ENCODE measurements at places on chromosomes 6 and 20. TPM values are rescaled to one million over a fixed set of nuclear protein-coding genes. Genes with fewer than 3 reads are reported as not detected.

GRCh38 chr6:4903751-4904370 is 100.0 kb downstream of the RPP40 start:
- no peak for DNase-seq

DNA sequence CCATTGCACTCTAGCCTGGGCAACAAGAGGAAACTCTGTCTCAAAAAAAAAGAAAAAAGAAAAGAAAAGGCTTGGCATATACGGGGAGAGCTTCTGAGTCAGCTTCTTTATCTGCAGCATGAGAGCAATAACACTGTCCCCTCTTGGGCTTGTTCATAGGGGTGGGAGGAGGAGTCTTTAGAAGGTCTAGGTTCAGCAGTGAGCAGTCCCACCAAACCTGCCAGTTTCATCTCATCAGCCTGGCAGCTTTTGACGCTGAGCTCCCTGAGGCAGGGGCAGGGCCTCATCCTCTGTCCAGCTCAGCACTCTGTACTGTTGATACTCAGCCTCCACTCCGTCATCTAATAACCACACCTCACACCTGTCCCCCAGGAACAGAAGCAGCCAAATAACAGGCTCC is 5.6 kb upstream of the C6orf132 start:
- no peak for DNase-seq

GRCh38 chr6:37874726-37875125 is 55.2 kb downstream of the ZFAND3 start:
- DNase-seq = no peak

- no peak for DNase-seq
Measured at GRCh38 chr20:35947489-35947888, 6.8 kb downstream of the SCAND1 start.

GRCh38 chr20:17315407-17316231 is 88.8 kb downstream of the PCSK2 start:
- peak; percentile 21 for DNase-seq

DNA sequence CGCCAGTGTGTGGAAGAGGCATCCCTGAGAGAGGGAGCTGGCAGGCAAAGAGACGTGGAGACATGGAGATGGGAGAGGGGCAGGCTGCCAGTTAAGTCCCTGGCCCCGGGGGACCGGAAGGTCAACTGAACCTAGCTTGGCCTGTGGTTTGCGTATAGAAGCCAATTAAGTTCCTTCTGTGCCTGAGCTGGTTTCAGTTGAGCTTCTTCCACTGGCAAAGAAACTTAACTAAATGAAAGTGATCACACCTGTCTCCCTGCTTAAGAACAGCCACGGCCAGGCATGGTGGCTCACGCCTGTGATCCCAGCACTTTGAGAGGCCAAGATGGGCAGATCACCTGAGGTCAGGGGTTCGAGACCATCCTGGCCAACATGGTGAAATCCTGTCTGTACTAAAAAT is 26.7 kb upstream of the NNAT start:
- no peak for DNase-seq

- DNase-seq = no peak
Measured at GRCh38 chr6:70315079-70315751, 12.3 kb upstream of the COL9A1 start.

DNA sequence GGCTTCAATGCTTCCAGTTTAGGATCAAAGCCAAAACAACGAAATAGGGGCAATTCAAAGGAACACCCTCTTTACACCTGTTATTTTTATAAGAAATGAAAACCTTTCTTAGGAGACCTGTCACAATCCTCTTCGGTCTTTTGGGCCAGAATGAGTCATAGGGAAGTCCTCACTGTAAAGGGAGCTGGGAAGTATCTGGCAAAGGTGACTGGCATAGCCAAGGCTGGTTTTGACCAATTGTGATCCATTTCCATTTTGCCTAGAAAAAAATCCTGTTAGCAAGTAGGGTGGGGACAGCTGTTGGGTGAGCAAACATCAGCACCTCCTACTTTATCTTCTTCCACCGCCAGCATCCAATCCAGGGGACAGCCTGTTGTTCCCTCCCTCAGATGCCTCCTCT is 343.2 kb upstream of the SULF2 start:
- DNase-seq = no peak

- no peak for DNase-seq
Measured at GRCh38 chr6:24227556-24227955, 101.5 kb downstream of the NRSN1 start.

DNA sequence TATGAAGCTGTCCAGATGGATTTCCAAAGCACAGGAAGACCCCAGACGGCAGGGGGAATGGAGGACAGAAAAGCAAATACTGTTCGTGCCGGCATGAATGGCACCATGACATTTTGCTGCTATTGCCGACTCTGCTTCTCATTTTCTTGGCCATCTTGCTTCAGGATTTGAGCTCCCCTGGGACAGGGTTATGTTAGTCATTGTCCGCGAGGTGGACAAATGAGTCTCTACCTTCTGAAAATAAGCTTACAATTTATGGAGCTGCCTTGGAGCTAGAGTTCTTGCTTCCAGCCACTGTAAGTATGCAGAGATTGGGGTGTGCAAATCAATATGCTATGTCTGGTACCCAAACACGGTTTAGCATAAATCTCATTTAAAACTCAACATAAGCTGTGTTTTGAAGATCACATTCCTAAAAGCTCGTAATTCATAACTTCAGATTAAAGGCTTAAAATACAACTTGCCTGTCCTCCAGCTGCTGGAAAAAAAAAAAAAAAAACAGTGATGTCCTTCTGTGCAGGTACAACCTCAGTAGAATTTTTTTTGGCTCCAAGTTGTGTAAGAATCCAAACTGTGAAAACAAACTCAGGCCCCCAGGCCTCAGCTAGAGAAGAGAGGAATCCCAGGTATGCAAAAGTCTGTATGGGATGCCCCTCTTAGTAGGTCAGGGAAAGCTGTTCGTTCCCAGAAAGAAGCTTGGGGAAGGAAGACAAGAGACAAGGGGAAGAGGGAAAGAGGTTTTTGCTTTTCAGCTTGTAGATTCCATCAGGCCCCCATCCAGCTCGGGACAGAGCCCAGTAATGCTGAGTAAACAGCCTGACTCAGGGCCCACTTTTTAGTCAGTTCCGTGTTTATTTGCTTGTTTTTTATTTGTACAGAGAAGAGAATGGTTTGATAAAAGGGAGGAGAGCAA is 184.2 kb upstream of the FOXA2 start:
- DNase-seq = no peak

DNA sequence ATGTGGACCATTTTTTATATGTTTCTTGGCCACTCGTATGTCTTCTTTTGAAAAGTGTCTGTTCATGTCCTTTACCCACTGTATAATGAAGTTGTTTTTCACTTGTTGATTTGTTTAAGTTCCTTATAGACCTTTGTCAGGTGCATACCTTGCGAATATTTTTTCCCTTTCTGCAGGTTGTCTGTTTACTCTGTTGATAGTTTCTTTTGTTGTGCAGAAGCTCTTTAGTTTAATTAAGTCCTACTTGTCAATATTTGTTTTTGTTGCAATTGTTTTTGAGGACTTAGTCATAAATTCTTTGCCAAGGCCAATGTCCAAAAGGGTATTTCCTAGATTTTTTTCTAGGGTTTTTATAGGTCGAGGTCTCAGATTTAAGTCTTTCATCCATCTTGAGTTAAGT is 66.2 kb downstream of the UNC5CL start:
- DNase-seq = no peak

GRCh38 chr6:32176476-32177182 is 745 bp upstream of the AGPAT1 start:
- DNase-seq = no peak

DNA sequence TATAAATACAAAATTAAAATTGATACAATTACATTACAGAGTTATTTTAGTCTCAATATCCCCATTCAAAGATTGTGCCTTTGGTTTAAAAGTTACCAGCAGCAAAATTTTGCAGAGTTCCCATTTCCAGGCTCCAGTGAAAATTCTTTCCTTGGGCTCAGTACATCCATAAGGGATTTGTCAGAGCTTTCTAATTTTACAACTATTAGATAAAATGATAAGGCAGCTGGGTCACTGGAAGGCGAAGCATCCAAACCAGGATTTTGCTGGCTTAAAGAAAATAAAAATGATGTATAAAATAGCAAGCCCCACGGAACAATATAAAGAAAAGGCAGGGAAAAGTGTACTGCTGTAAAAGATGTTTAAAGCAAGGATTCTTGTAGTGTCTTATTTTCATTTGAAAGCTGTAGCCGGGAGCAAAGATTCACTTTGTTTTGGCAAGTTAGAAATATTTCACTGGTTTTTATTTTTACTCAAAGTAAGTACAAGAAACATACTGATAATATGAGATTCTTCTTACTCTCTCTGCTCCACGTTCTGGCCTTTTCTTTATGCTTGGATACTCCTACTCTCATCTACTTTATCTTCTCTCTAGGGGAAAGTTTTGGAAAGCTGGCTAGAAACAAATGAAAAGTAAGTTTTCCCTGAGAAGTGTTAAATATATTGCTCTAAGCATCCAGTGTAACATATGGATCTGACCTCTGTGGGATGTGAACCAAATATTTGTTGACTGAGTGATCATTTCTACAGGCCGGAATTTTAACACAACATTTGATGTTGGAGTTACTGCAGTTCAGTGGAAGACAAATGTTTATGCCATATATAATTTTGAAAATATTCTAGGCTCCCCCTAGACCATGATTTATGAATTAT is 488.4 kb downstream of the PHF3 start:
- no peak for DNase-seq

DNA sequence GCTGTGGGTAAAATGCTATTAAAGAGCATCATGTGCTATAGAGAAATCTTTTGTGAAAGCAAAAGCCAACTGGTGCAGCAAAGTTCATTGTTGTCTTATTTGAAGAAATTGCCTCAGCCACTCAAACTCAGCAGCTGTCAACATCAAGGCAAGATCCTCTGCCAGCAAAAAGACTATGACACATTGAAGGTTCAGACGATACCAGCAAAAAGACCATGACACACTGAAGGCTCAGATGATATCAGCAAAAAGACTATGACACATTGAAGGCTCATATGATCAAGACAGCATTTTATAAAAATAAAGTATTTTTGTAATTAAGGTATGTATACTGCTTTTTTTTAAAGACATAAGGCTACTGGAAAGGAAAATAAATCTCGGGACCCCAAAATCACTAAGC is 118.4 kb upstream of the RUNX2 start:
- no peak for DNase-seq

GRCh38 chr20:32632461-32633354 is 41.0 kb downstream of the C20orf203 start:
- DNase-seq = no peak

- no peak for DNase-seq
Measured at GRCh38 chr6:41346441-41346840, 11.0 kb downstream of the NCR2 start.

DNA sequence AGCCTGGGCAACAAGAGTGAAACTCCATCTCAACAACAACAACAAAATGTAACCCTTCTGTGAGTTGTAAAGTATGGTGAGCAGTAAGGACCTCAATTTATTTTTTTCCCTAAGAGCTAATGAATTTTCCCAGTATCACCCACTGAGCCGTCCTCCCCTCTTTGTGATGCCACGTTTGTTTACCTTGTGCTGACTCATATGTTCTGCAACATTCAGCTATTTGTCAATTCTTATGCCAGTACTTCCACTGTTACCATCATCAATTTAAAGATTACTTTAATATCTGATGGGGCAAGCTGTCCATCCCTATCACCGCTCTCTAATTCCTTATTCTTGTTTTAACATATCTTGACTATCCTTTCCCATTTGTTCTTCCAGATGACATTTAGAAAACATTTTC is 37.5 kb downstream of the MAK start:
- no peak for DNase-seq

DNA sequence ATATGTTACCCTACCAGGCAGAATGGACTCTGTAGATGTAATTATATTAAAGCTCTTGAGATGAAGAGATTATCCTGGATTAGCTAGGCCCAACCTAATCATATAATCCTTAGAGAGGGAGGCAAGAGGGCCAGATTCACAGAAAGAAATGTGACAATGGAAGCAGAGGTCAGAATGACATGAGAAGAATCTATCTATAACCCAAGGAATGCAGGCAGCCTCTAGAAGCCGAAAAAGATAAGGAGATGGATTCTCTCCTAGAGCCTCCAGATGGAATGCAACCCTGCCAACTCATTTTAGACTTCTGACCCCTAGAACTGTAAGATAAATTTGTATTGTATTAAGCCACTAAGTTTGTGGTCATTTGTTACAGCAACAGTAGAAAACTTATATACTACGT is 12.3 kb downstream of the PXT1 start:
- DNase-seq = no peak

DNA sequence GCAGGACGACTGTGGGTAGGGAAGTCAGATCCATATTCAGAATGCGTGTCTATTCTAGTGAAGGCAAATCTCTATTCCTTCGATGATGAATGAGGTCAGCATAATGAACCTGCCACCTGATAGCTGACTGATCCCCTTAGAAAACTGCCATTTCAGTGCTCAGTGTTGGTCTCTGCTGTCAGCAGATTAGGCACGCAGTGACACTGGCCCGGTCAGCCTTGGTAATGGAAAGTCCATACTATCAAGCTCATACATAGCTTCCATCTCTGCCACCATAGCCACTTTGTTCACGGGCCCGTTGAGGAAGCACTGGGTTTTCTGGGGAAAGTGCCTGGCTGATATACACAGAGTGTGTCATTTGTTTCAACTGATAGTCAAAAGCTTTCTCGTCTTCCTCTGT is 54.0 kb downstream of the C6orf52 start:
- no peak for DNase-seq

GRCh38 chr6:115765966-115766365 is 294.7 kb downstream of the FRK start:
- DNase-seq = no peak

- DNase-seq = peak; percentile 68
Measured at GRCh38 chr6:30647242-30648116, 546 bp downstream of the C6orf136 start.

DNA sequence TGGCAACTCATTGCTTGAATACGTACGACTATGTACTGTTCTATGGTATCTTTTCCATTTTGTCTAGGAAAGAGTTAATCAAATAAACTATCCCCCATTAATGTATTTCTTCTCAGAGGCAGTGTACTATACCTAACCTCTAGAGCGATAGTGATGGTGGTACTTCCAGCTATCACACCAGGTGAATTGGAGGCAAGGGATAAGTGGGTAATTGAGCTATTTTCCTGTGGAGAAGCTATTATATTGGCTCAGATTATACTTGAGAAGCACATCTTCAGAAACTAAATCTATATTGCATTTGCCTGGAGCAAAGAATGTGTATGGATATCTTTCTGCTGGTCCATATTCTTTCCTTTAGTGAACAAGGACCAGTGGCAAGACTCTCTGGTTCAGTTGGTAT is 430.7 kb upstream of the KHDRBS2 start:
- no peak for DNase-seq

The SALL4 gene
- polyA plus RNA-seq = 4.0 TPM

The KHDRBS2 gene
- 2.1 TPM for polyA plus RNA-seq

The SYCP2 gene
- 11.3 TPM for polyA plus RNA-seq

The GDAP1L1 gene
- 0.49 TPM for polyA plus RNA-seq

The MCUR1 gene
- 58.6 TPM for polyA plus RNA-seq

The PROKR2 gene
- polyA plus RNA-seq = not detected

The NR2E1 gene
- not detected for polyA plus RNA-seq

The KCNQ5 gene
- 0.14 TPM for polyA plus RNA-seq

The SLC35B2 gene
- 56.5 TPM for polyA plus RNA-seq

The ZNF311 gene
- polyA plus RNA-seq = 4.7 TPM

The RTEL1 gene
- polyA plus RNA-seq = 15.5 TPM
